ENCODE measurements at places on chromosomes 3 and 15. TPM values are rescaled to one million over a fixed set of nuclear protein-coding genes. Genes with fewer than 3 reads are reported as not detected.
A peak's percentile ranks its signal among the peaks of the same experiment; 100 is the strongest.

DNA sequence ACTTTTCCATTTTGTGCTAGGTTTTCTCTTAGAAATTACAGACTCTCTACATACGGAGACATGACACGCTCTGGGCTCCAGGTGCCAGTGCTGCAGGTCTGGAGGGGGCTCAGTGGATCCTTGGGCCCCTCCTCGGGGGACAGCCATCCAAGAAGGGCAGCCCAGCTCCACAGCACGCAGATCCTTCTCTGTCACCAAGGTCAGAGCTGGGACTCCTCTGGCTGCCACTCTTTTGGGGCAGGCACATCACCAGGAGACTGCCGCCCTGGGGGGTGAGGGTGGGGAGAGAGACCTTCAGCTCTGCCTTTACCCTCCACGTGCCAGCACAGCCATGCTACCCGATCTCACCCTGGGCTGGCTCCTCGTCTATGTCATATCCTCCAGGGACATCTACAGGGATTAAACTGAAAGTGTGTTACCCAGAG, 65.6 kb downstream of the ATP10A start:
- no peak for DNase-seq

Gene NEK11
- 33.5 TPM for total RNA-seq

Gene STRIT1
- total RNA-seq, result not detected

GRCh38 chr3:74353039-74353438, 261.4 kb downstream of the CNTN3 start:
- no peak for DNase-seq

DNA sequence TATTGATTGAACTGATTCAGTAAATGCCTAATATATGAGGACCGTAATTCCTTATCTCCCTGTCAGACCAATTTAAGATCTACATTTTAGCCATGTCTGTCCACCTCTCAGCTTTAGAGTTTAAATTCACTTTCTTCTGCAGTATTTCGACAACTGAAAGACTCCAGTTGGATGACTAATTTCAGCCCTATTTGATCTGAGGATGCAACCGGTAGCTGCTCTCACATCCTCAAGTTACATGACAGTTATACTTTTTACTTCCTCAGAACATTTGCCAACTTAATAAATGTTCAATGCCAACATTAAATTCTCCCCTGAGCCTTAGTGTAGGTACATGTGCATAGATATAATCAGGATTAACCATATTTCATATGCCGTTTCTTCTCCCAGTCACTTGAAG, 2.5 kb upstream of the HHLA2 start:
- no peak for DNase-seq

DNA sequence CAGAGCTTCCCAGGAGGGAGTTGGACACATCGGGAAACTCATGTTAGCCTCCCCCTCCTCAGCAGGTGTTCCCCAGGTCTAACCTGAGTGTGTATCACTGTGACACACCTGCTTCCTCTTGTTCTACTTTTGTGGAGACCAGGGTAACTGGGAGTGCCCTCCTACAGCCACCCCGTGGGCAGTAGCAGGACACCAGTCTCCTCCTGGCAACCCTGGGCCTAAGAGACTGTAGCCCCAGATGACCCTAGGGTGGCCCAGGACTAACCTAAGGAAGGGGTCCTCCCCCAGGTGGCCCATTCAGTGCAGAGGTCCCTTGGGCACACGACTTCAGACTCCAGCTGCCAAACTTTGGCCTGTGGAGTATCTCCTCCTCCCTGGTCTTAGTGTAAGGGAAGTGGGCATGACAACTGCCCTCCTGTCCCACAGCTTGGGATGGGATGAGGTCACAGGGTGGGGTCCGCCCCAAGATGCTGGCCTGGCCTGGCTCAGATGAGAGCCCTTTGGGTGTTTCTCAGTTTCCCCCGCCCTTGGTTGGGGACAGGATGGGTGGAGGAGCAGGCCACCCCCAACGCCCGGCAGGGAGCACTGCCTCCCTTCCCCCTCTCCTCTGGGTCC, 4.8 kb downstream of the CSK start:
- DNase-seq, result no peak

GRCh38 chr3:50490424-50490823, 13.0 kb downstream of the CACNA2D2 start:
- no peak for DNase-seq

GRCh38 chr3:110157221-110157620, 819.9 kb upstream of the DPPA4 start:
- no peak for DNase-seq

GRCh38 chr15:77827860-77828259, 195.1 kb upstream of the LINGO1 start:
- DNase-seq, result no peak

DNA sequence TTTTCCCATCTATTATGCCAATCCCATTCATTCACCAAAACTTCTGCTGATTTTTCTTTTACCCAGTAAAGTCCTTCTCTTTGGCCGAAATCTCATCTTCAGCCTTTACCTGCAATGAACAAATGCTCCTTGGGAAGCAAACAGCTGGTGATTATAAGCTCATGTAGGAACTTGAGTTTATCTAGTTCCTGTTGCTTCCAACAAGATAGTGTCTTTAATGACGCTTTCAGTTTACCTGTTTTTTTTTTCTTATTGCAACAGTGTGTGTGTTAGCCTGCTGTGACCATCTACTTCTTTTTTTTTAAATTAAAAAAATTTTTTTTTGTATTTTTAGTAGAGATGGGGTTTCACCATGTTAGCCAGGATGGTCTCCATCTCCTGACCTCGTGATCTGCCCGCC, 156.0 kb downstream of the CD47 start:
- no peak for DNase-seq

DNA sequence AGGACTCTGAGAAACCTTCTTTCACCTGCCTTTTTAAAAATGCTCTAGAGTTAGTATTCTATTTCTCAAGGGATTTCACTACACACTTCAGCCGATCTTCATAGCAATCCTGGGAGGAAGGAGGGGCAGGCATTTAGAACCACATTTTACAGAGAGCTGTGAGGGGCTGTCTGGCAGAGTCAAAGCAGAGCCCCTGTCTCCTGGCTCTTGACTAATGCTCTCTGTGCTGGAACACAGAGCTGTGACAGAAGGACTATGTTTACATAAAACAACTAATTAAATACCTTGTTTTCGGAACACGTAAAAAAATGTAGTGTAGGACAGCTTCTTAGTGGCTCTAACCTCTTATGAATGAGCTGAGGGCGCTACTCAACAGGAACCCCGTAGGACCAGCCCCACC, 7.6 kb upstream of the SPTBN5 start:
- DNase-seq, result no peak

DNA sequence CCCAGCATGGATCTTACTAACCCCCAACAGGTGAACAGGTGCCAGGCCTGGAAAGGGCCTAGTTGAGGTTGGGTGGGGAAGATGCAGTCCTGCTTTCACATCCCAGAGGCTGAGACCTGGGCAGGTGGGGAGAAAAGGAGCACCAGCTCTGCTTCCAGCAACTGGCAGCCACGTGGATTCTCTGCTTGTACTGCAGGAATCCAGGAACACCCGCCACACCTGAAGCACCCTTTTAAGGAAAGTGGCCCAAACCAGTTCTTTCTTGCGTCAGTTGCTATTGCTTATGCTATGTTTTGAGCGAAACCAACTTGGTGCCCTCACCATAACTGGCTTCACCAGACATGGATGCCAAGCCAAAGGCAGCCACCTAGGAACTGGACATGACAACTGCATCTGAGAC, 28.1 kb upstream of the NEO1 start:
- DNase-seq, result no peak

Gene ISLR2
- 2.6 TPM for total RNA-seq

Gene CGNL1
- 22.4 TPM for total RNA-seq

Gene GOLGA6B
- not detected for total RNA-seq

GRCh38 chr15:95365511-95366107, 964.9 kb upstream of the NR2F2 start:
- DNase-seq, result peak; percentile 29
